Central memory CD8-positive, alpha-beta T cell (primary cell): ENCODE measurements at places on chromosomes 13 and 19.

DNA sequence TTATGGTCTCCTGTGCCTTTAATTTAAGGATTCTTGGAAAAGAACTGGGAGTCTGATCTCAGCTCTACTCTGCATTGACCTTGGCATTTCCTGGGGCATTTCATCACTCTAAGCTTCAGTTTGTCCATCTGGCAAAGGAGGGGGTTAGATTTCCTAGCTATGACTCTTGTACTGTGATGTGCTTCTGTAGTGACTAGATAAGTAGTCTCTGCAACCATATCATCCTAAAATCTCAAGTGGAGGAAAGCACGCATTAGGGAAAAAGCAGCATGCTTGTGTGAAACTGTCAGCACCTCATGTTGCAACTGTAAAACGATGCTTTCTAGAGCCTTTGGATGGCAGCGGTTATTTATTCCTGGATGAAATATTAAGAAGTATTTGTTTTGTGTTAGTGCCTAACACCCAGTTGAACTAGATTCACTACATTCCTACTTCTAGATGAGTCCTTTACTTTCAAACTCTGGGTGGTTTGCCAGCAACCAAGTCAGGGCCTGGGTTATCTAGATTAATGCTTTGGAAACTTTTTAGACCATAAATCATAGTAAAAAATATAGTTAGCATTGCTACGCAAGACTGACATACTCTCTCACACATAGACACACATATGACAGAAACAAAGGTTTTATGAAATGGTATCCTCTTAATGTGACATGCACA lies 6.8 kb downstream of the WDFY2 start:
- no peak for DNase-seq

DNA sequence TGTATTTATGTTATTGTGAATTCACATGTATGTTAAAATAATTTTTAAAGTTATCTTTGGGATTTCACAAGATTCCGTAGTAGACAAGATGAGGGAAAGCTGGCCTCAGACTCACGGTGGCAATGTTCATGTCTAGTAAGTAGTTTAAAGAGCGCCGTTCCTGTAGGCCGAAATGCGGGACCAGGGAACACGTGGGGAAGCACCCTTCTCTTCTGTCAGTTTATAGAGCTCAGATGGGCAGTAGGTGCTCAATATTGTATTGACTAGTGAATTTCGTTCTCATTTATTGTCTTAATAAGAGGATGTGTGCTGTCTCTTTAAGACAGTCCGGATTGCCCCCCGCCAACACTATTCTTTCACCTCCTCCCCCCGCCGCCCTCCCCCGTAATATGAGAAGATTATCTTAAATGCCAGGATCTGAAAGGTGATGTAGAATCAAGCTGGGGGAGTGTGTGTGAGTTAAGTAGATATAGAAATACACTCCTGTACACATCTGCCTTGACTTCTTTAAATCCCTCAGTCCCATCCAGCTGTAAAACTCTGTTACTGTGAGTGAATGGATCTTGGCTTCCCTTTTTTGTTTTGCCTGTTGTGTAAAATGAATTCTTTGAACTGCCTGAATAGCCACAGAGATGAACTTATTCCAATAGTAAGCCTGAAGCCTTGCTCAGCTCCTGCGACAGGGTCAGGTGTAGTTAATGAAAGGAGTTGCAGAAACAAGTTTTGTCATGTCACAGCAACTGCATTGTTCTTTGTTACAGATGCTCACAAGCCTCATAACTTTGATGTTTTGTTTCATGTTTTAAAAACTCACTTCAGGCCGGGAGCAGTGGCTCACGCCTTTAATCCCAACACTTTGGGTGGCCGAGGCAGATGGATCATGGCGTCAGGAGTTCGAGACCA lies 1.3 kb downstream of the LAMP1 start:
- no peak for DNase-seq

DNA sequence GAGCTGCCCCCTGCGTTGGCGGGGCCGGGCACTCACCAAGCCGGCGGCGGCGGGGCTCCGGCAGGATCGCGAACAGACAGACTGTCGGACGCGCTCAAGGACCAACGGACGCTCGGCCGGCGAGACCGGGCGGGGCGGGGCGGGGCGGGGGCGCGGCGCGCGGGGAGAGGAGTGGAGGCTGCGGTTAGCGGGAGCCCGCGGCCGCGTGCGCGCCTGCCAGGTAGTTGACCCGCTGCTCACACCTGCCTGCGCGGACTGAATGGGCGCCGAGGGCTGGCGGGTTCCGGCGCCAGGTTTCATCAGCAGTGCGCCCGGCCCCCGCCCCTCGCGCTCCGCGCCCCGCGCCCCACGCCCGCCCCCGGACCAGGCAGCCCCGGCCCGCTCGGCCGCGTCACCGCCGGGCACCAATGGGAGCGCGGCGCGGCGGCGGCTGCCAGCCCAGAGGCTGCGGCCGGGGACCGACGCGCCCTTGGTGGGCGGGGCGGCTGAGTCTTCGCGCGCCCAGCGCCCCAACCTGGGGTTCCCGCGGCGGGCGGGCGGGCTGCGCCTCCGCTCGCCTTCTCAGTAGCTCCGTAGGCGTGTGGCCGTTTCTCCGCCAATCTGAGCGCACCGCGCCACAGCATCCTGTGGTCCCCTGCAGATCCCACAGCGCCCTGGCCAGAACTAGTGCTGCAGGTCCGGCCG lies at the start of gene SLC7A1:
TSS of gene SLC7A1 (minus strand) at position 309 of the 684 bp plus-strand sequence. CDS start 59,500 bp downstream, outside the sequence.
- DNase-seq: peak; percentile 71

GRCh38 chr13:71218960-71219359 lies 648.0 kb downstream of the DACH1 start:
- DNase-seq: no peak

DNA sequence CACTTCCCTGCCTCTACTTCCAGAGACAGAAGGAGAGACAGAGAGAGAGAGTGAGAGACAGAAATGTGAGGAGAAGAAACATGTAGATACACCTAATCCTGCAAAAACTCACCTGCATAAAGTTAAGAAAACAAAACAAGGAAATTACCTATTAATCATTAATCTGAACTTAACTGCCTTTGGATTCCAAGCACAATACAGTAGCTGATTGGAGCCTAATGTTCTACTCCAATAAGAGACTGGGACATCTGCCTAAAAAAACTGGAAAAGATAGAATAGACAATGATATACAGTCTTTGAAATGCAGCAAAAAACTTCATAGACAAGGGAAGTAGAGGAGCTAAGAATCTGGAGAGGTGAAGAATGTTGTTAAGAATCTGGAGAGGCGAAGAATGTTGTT lies 910.2 kb upstream of the SLC10A2 start:
- DNase-seq: no peak

- no peak for DNase-seq
Measured at GRCh38 chr19:31350693-31351055, 1.4 kb upstream of the TSHZ3 start.

- no peak for DNase-seq
Measured at GRCh38 chr13:27820524-27821482, 28.5 kb downstream of the GSX1 start.

- DNase-seq: no peak
Measured at GRCh38 chr19:54506079-54506478, 3.4 kb downstream of the LAIR2 start.
